ENCODE measurements at places on chromosomes 2 and 18. TPM values are rescaled to one million over a fixed set of nuclear protein-coding genes. Genes with fewer than 3 reads are reported as not detected.

Gene MYL1
- not detected for total RNA-seq

Gene ABHD1
- 0.24 TPM for total RNA-seq

Gene NR4A2
- 0.49 TPM for total RNA-seq

Gene SOX11
- total RNA-seq = 0.32 TPM

Gene PID1
- total RNA-seq = 8.5 TPM

Gene LGALSL
- total RNA-seq = 3.1 TPM

Gene CACNB4
- 6.4 TPM for total RNA-seq

Gene HOXD13
- total RNA-seq = not detected
